Cerebellum (tissue), 4 donors: ENCODE measurements at places on chromosomes 6 and 20. TPM values are rescaled to one million over a fixed set of nuclear protein-coding genes. Genes with fewer than 3 reads are reported as not detected.

Gene PSORS1C1
- not detected for total RNA-seq

Gene RRAGD
- 39.9 TPM for total RNA-seq

Gene ADGRF5
- 8.0 TPM for total RNA-seq

Gene LHFPL5
- total RNA-seq = 1.00 TPM

Gene SLC17A2
- not detected for total RNA-seq

Gene SOX18
- total RNA-seq = 1.6 TPM

Gene MKKS
- 21.5 TPM for total RNA-seq

Gene SLC32A1
- total RNA-seq = 13.7 TPM

Gene WFDC10B
- not detected for total RNA-seq

Gene GUCA1A
- 1.6 TPM for total RNA-seq

Gene MCM9
- total RNA-seq = 14.2 TPM

Gene APMAP
- total RNA-seq = 49.2 TPM

Gene TMEM74B
- total RNA-seq = 6.4 TPM

Gene LINC00237
- 0.45 TPM for total RNA-seq

Gene PRPH2
- total RNA-seq = 5.4 TPM

Gene GMPR
- total RNA-seq = 3.9 TPM

Gene CTNNBL1
- total RNA-seq = 20.0 TPM

Gene PPARD
- total RNA-seq = 5.5 TPM

Gene EYS
- 7.5 TPM for total RNA-seq

Gene PROKR2
- total RNA-seq = 0.45 TPM

Gene BACH2
- total RNA-seq = 23.6 TPM

Gene GRM1
- total RNA-seq = 28.9 TPM

Gene GHRH
- total RNA-seq = not detected

Gene DEFB125
- not detected for total RNA-seq

Gene ARHGAP40
- not detected for total RNA-seq

Gene HLA-DQB1
- total RNA-seq = not detected

Gene PPT2
- 17.8 TPM for total RNA-seq

Gene CFAP206
- 6.5 TPM for total RNA-seq

Gene ROMO1
- 49.3 TPM for total RNA-seq

Gene PTK6
- total RNA-seq = not detected

Gene ZNF311
- total RNA-seq = 5.5 TPM

Gene BLOC1S5
- total RNA-seq = 17.8 TPM

Gene SPO11
- not detected for total RNA-seq

Gene FAM162B
- total RNA-seq = 1.4 TPM

Gene SLC22A2
- total RNA-seq = 0.36 TPM

Gene BTNL2
- 0.18 TPM for total RNA-seq

Gene LCA5
- total RNA-seq = 14.3 TPM

Gene PERP
- total RNA-seq = 1.4 TPM

Gene OARD1
- 18.0 TPM for total RNA-seq

Gene LSM2
- total RNA-seq = 17.7 TPM

Gene DACT2
- total RNA-seq = 1.1 TPM

Gene SYNDIG1
- 12.4 TPM for total RNA-seq

Gene FRK
- 0.36 TPM for total RNA-seq

Gene ISM1
- total RNA-seq = 0.54 TPM
